ENCODE measurements at places on chromosomes 3 and 15.
A peak's percentile ranks its signal among the peaks of the same experiment; 100 is the strongest.

DNA sequence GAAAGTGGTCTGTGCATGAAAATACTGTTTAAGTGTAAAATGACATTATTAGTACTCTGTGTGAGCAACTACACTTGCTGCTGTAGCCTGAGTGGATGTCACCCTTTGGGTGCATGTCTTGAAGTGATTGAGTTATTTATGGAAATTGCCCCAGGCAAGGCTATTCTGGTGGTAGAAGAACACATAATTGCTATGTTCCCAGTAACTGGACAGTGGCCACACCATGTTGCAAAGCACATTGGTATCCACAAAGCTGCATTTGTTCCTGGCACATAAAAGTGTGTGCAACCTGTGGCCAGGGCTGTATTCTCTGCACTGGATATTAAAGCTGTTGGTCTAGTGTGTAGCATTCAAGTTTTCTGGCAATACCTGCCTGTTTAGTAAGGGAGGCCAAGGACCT, 23.8 kb downstream of the MTMR14 start:
- no peak for DNase-seq

- DNase-seq: no peak
Measured at GRCh38 chr3:138412821-138413551, 21.4 kb upstream of the ESYT3 start.

- DNase-seq: no peak
Measured at GRCh38 chr3:98262046-98262445, 2.0 kb upstream of the OR5H6 start.

DNA sequence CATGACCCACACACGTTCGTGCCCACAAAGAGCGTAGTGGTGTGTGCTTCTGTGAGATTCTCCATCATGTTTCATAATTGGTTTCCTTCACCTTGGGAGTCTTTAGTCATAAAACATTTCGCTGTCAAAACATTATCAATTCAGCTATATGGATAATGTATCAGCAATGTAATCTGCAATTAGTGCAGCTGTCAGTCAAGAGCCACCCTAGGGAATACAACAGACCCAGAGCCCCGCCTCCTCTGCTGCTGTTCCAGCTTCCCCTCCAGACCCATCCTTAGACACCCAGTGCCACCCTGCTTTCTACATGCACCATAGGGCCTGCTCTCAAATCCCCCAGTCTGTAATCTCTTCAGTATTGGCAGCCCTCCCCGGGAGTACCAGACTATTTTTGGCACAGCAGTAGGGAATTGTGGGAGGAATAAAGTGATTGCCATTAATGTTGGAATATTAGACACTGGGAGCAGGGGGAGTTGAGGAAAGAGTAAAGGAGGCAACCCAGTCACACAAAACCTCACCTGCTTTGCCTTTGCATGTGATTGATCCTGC, 31.5 kb upstream of the C3orf80 start:
- DNase-seq: no peak

GRCh38 chr3:186519021-186519658, 25.0 kb downstream of the CRYGS start:
- DNase-seq: no peak

- no peak for DNase-seq
Measured at GRCh38 chr15:22808240-22808639, 21.8 kb downstream of the NIPA1 start.

DNA sequence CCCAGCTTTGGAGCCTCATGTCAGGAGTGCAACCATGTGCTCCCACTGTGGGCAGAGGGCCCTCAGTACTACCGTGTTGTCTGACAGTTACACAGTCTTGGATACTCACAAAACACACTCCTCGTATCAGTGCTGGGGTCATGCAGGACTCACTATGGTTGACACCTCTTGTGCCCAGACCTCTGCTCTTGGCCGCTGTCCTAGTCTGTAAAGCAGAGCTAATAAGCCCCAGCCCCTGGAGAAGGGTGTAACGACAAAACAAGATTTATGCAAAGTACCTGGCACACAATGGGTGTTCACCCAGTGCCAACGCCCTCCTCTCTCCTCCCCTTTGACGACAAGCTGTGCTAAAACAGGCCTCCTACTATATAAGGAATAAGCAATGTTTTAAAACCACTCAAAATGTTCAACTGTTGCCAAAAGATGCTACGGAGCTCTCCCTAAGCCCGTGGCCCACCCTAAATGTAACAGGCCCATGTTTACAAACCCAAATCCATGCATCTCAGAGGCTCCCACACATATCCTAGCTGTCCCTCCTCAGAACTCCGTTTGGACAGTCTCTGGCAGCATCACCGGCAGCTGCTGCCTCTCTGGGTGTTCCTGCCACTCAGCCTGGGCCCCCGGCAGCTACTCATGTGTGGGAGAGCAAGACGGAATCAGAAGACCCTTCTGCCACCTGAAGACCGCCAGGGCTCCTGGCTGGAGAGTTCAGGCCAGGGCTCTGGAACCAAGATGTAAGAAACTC, 65.8 kb downstream of the MRPL46 start:
- DNase-seq: no peak

DNA sequence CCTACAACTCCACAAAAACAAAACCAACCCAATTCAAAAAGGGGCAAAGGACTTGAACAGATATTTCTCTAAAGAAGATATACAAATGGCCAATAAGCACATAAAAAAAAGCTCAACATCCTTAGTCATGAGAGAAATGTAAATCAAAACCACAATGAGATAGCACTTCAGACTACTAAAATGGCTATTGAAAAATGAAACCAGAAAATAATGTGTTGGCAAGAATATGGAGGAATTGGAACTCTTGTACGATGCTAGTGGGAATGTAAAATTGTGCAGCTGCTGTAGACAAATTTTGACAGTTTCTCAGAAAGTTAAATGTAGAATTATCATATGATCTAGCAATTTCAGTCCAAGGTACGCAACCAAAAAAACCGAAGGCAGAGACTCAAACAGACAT, 29.0 kb downstream of the KY start:
- no peak for DNase-seq

GRCh38 chr15:57286446-57287122, 89.7 kb upstream of the CGNL1 start:
- no peak for DNase-seq

- DNase-seq: no peak
Measured at GRCh38 chr15:63497642-63498467, 6.5 kb upstream of the USP3 start.

- DNase-seq: peak; percentile 32
Measured at GRCh38 chr3:161560008-161560637, 63.5 kb downstream of the OTOL1 start.

DNA sequence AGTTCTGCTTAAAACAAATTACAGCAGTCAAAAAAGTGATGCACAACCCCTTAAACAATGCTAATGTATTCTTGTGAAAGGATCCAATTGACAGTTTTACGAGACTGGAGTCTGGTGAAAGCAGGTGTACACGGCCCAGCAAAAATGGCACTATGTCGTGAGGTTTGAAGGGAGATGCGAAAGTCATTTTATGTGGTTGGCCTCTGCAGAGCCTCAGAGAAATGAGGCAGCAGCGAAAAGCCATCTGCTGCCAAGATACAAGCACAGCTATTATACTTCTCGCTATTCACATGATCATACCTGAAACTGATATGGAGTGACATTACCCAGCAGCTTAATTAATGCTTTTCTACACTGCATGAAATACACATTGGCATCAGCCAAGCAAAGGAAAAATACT, 36.4 kb downstream of the MECOM start:
- DNase-seq: no peak

DNA sequence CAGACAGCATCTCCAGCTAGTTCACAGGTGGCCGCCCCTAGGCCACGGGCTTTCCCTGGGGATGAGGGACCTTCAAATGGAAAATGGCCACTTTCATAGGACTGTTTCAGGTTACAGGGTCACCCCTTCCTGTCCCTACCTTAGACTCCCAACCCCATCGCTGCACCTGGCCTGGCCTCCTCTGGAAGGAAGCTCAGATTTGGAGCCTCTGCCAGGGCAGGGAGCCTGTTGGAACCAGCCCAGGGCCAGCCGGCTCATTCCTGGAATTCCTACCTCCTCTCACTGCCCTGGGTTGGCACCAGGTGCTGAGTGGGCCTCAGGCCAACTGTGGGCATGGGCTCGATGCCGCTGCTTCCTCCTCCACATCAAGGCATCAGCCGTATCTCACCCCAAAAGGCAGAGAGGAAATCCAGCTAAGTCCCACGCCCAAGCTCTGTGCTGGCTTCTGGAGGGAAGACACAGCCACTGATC, 42.2 kb downstream of the KLHL25 start:
- no peak for DNase-seq

- DNase-seq: no peak
Measured at GRCh38 chr3:127073941-127074820, 91.3 kb downstream of the PLXNA1 start.

- no peak for DNase-seq
Measured at GRCh38 chr3:299590-300301, 103.2 kb downstream of the CHL1 start.

DNA sequence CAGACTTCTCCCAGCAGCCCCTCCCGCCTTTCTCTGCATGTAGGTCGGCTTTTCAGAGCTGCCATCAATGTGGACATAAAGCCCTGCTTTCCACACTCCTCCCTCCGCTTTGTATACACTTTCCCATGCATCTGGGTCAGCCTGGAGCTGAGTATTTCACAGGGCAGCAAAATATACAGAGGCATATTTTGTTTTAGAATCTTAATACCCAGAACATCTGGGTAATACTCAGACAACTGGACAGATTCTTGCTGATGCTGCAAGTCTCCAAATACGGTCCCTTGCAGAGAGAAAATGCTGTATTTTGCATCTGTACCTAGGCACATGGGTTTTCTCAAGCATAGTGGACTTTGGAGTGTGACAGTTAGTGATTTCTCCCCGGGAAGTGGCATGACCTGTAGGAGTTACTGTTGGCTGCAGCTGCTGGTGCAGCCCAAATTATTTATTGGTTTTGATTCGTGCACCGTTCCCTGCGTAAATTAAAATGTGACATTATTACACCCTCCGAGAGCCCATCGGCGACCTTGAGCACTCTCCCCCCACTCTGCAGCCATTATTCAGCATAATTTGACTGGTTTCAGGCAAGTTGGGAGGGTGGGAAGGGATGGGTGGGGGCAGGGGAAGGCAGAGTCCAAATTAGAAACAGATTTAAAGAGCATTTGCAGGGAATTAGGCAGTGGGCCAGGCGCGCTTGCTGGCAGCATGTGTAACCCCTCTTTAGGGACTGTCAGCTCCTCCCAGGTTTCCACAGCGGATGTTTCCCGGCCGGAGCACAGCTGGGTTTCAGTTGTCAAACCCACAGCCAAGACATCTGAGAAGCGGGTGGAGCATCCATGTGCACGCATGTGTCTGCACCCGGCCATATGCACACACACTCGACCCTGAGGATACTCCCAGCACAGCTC, 100.8 kb downstream of the CPN2 start:
- no peak for DNase-seq

- DNase-seq: no peak
Measured at GRCh38 chr15:59814409-59814808, 125.3 kb upstream of the BNIP2 start.

- DNase-seq: no peak
Measured at GRCh38 chr15:79329171-79329611, 18.3 kb downstream of the TMED3 start.

DNA sequence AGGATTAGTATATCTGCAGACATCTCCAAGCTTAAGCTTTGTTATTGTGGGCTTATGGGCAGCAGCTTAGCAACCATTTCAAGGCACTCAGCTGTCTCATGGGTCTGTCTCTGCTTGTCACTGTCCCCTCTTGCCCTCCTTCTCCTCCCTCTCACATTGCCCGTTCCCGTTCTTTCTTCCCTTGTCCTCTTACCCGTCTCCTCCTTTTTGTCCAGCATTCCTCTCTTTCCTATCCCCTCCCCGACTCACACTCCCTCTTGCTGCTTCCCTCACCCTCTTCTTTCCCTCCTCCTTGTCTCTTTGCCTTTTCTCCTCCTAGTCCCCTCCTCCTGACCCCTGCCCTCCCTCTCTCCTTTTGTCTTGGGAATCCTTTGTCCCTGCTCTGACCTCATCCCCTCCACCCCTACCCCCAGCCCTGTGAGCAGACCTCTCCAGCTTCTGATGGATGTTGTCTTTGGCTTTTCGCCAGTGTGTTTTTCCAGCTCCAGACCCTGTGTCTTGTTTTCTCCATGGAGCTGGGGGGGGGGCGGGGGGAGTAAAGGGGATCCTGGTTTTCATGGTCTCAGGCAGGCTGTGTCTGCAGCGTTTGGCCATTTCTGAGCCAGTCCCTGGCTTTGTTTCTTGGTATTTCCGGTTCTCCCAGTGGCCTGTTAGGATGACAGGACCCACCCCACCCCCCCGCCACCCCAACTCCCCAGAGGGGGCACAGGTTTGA, 47.9 kb upstream of the TRAK1 start:
- DNase-seq: no peak

DNA sequence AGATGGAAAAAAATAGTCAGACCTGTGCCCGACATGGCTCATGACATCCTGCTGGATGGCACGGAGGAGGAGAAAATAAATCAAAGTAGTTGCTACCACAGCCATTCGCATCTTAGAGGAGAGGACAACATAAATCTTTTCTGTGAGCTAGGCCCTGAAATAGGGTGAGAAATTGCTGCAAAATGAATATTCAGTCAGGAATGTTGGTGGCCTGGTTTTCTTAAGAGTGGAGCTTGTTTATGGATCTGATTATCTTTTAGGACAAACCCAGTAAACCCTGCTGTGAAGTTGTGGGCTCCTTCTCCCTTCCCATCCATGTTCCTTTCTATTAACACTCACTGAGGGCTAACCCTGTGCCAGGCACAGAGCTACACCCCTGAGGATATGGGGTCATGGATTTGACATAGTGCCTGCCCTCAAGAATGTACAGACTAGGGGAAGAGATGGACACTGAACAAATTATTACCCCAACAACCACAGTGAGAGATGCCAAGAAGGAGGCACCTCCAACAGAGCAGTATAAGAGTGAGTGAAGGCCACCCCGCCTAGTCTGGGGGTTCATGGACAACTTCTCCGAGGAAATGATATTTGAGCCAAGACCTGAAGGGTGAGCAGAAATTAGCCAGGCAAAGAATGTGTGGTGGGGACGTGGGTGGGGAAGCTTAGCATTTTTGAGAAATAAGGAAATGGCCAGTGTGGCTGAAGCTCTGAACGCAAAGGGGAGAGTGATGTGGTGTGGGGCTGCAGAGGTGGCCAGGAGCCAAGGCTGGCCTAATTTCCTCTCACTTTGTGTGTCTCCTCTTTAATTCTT, 68.9 kb upstream of the ARL8B start:
- DNase-seq: no peak

DNA sequence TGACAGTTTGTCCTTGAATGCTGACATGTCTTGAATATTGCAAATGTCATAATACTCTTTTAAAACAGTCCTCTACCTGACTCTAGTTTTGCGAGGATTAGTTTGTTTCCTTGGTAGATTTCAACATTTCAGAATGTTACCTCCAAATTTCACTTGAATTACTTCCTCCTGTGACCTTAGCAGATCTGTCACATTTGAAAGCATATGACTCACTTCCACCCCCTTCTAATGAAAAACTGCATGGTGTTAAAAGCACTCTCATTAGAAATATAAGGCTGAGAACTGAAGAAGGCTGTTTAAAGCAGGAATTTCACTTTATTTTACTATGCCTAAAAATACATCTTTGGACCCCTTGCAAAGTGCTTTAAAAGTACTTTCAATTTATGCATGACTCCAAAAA, 598.7 kb upstream of the TGFBR2 start:
- DNase-seq: no peak

Data from NCI-H1930 (cell line).